Heart right ventricle (tissue), 16 donors: ENCODE measurements at places on chromosomes 2 and 18. TPM values are rescaled to one million over a fixed set of nuclear protein-coding genes. Genes with fewer than 3 reads are reported as not detected.
A peak's percentile ranks its signal among the peaks of the same experiment; 100 is the strongest.

GRCh38 chr2:13091455-13091854 is 374.7 kb downstream of the TRIB2 start:
- DNase-seq = no peak
- no peaks in the 10 kb centered on the region for H3K36me3 ChIP-seq
- H3K4me1 ChIP-seq = no peaks in the 10 kb centered on the region
- no peak overlapping the region for H3K4me3 ChIP-seq

GRCh38 chr2:239240414-239240881 is 160.4 kb downstream of the HDAC4 start:
- no peaks in the 10 kb centered on the region for H3K27me3 ChIP-seq
- no peak overlapping the region for H3K4me3 ChIP-seq
- H3K27ac ChIP-seq = peak overlapping the region; percentile 48

GALNT5 gene
- total RNA-seq = 0.24 TPM

LYPD6 gene
- 0.14 TPM for total RNA-seq

DNA sequence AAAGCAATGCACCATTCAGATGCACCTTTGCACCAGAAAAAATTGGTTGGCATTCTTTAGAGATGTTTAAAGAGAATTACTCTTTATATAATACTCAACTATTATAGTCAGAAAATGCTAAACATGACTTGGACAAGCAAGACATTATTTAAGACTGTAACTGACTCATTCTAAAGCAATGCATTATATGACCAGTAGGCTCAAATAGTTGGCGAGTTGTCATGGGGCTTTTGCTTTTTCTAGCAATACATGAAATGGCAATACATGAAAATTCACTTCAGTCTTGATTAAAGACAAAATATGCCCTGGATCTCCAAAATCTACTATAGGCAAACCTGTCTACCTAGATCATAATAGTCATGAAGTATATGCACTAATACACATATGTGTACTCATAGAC is 216.9 kb upstream of the VWC2L start:
- no peaks in the 10 kb centered on the region for H3K4me1 ChIP-seq
- H3K4me3 ChIP-seq = no peak overlapping the region
- DNase-seq = no peak
- no peaks in the 10 kb centered on the region for H3K27me3 ChIP-seq
